ENCODE measurements at places on chromosomes 3 and 15.
A peak's percentile ranks its signal among the peaks of the same experiment; 100 is the strongest.

DNA sequence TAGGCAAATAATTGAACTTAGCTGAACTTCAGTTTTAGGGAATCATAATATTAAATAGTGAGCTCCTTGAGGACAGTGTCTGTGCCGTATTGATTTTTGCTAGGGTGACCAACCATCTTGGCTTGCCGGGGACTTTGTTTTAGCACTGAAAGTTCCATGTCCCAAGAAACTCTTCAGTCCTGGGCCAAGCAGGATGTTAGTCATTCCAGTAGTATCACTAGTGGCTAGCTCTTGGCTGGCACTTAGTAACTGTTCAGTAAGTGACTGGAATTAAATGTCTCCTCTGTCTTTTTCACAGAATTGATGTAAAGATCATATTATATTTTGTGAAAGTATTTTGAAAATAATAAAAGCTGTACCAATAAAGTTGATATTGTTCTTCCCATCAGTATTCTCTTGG is 42.3 kb downstream of the RSRC1 start:
- DNase-seq, result no peak

DNA sequence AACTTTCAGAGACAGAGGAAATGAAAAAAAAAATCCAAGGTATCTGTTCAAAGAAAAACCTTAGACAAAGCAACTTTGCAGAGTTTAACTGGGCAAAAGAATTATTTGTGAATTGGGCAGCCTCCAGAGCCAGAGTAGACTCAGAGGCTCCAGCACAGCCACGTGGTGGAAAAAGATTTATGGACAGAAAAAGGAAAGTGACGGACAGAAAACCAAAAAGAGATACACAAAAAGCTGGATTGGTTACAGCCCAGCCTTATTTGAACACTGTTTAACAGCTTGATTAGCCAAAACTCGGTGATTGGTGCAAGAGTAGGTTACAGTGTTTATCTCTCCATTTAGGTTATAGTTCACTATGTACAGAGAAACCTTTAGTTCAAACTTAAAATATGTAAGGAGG is 23.7 kb upstream of the GPD1L start:
- no peak for DNase-seq

DNA sequence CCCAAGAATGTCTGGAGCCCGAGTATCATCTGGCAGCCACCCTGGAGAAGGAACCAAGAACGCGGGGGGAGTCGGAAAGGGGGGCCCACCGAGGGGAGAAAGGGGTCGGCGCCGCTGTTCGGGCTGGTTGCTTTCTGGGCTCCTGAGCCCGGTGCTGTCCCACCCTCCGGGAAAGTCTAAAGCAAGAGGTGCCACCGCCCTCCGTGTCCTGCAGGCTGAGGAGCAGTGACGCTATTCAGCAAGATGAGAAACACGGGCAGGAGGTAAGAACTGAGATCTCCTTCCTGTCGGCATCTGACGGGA is 234.8 kb downstream of the XXYLT1 start:
- DNase-seq, result no peak

DNA sequence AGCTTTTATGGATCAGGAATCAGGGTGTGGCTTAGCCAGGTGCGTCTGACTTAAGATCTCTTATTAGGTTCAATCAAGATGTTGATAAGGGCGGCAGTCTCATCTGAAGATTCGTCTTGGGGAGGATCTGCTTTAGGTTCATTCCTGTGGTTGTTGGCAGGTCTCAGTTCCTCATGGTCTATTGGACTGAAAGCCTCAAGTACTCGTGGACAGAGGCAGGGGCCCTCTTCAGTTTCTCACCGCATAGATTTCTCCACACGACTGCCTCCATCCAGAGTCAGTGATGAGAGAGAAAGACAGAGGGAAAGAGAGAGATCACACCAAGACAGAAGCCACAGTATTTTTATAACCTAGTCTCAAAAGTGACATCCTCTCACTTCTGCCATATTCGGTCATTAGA is 9.4 kb downstream of the MEX3B start:
- DNase-seq, result no peak

GRCh38 chr3:114809668-114810413 is 337.2 kb downstream of the ZBTB20 start:
- DNase-seq, result no peak

- DNase-seq, result no peak
These were observed 42.5 kb upstream of the MME start for GRCh38 chr3:155037508-155038202.

- peak; percentile 5 for DNase-seq
These were observed 5.1 kb upstream of the SLC25A38 start for GRCh38 chr3:39378088-39378487.

DNA sequence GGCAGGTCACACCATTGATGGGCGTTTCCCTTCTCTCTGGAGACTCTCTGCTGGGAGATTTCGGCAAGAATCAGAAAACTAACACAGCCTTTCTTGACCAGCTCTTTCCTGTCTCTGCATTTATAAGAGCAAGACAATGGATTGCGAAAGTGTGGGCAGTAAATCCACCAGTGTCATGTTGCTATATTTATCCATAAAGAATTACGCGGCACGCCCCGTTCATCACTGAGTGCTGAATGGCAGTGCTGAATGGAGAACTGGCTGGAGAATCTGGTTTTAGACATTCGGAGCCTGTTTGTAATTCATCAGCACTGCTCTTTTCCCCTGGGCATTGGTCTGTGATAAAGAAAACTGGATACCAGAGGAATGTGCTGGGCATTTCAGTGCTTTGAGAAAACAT is 2.0 kb upstream of the CEMIP start:
- DNase-seq, result no peak

GRCh38 chr3:32685543-32686185 is 676 bp downstream of the CNOT10 start:
- DNase-seq, result no peak

DNA sequence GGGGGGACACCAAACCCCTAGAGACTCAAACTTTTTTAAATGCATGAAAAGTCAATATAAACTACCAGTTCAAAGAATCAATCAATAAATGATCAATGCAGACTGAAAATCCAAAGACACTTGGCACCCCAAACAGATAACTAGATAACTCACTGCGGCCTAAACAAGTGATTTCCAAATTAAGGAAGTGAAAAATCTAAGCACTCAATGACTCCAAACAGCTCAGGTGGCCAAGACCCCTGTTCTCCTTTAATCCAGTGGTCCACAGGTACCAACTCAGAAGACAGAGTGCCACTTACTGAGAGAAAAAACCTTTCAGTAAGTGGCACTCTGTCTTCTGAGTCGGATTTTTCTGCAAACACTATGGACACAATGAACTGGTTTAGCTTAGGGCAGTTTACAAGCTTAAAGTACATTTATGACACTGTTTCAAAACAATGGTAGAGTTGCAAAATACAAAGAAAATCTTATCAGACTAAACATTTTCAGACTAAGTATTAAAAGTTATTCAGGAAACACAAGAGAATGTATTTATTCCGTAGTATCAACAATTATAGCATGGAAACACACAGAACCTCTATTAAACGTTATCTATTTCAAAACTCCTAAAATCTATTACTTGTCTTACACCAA is 4.7 kb downstream of the DLG1 start:
- no peak for DNase-seq

GRCh38 chr3:56954125-56954524 is 106.3 kb upstream of the SPATA12 start:
- DNase-seq, result no peak

DNA sequence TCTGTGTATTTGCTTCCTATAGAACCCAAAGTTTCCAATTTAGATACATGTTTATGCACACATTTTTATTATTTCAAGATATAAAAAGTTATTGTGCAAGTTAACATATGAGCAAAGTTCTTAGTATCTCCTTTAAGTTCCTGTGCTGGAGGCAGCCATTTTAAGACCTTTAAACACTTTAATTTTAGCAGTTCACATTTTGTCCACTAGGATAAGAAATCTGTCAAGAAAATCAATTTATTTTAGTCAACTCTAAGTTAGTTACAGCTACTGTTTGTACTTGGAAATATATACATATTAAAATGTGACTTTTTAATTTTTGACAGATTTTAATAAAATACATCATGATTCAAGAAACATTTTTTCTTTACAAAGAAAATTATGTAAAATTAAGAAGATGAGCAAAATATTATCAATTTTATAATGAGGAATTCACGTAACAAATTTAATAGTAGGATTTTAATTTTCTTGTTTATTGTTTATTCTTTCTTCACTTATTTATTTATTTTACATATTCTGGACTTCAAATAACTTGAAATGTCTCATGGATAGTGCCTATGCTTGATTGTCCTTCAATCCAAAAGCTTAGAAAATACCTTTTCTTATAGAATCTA is 402.6 kb upstream of the GBE1 start:
- DNase-seq, result no peak

DNA sequence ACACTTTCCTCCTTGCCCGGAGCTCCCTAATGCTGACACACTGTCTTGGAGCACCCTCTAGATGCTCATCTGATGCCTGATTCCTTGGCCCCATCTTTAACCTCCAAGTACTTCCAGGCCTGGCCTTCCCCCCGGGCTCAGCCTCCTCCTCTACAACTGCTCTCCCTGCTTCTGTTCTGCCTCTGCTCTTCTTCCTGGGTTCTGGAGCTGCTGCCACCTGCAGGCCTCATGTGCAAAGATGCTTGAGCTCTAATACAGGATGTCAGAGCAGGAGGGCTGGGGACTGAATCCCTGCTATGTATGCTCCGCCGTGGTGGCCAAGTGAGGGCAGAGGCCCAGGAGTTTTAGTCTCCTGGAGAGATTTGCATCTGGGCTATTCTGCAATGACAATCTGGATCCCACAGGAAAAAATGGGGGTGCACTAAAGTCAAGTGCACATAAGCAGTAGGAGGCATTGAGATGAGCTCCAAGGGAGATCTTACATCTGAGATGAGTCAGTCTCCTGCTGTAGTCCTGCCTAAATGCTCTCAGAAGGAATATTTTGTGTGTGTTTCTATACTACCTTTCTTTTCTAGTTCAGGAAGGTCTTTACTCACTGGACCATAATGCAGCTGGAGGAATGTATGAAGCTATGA is 296.3 kb downstream of the UACA start:
- no peak for DNase-seq

- DNase-seq, result no peak
These were observed 1.3 kb downstream of the MAP2K1 start for GRCh38 chr15:66388043-66388363.

- no peak for DNase-seq
These were observed 5.2 kb upstream of the CDAN1 start for GRCh38 chr15:42742149-42742548.

DNA sequence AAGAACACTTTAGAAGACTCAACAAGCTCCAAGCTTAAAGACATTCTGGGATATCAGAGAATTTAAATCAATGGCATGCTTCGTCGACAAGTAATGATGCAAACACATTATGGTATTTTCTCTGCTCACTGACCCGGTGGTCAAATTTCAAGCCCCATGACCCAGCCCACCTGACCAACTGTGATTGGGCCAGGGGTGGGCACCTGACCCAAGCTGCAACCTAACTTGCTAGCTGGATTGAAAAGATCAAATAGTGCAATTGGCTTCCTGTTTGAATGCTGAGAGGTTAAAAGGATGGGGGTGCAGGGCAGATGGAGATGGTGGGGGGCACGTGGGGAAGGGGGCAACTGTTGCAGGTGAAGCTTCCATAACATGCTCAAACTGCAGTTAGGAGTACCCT is 250.4 kb downstream of the CLSTN2 start:
- DNase-seq, result no peak

- no peak for DNase-seq
These were observed 430.4 kb downstream of the TBL1XR1 start for GRCh38 chr3:176766862-176767261.

GRCh38 chr3:15174953-15175352 is 31.1 kb upstream of the CAPN7 start:
- DNase-seq, result no peak

DNA sequence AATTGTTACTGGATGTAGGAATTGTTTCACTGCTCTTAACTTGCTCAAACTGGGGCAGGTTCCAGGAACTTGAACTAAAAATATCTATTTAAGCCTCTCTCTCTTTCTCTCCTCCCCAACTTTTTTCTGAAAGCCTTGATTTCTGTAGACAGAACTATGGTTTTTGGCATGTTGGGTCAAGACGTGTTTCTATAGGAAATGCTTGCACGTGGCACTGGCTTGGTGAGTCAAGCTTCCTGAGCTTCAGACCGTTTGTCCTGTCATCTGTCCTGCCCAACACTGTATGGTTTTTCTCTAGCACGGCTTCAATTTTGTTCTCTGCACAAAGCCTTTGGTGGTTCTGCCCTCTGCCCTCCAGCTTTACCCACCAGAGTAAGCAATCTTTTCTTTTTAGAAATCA is 13.5 kb downstream of the EAF1 start:
- DNase-seq, result no peak

DNA sequence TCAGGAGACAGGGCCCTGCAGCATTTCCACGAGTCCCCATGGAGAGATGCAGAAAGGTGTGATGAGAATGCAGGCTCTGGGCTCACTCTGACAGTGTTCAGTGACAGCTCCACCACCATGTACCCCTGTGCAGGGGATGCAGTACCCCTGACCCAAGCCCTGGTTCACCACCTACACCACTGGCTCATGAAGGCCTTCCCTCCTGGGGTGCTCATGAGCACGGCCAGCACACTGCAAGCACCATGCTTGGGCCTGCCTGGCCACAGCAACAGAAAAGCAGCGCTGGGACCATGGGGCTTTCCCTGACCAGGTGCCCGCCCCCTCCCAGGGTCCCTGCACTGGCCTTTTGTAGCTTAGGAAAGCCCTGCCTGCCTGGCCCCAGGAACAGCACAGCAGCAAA is 6.2 kb downstream of the CXCR6 start:
- DNase-seq, result no peak

GRCh38 chr3:56612146-56612545 is 55.2 kb downstream of the CCDC66 start:
- no peak for DNase-seq

GRCh38 chr3:65291448-65292125 is 603.8 kb upstream of the ADAMTS9 start:
- no peak for DNase-seq

DNA sequence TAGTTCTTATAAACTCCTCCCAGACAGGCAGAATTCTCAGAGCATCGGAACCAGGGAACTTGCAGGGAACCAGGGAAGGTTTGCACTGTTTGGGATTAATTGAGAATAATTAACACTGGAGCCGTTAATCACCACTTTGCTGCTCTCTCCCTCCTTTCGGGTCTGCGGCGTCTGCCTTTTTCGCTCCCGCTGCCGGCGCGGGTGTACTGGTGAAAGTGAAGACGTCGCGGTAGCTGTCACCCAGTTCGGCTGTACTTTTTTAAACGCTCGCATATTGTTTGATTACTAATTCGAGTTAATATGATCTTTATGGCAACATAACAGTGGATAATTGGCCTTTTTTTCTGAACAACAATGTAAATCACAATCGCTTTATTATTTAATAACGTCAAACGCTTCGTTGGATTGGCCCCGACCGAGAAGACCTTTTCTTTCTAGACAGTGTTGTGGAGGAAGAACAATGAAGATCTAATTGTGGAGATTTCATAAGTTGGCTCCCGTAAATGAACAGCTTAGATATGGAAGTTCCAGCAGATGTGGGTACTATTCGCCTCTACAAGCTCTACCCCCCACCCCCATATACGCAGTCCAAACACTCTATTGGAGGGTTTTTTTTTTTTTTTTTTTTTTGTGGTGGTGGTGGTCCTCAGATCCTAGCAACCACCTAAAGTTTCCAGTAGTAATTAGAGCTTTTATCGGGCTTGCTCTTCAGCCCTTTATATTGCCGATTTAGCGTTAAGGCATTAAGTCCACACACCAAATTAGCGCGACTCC is 12.7 kb downstream of the SOX2 start:
- no peak for DNase-seq

GRCh38 chr3:15592968-15593367 is 8.4 kb downstream of the HACL1 start:
- no peak for DNase-seq

- no peak for DNase-seq
These were observed 310.9 kb upstream of the UMPS start for GRCh38 chr3:124419303-124419702.

GRCh38 chr3:72414481-72415016 is 433.7 kb downstream of the SHQ1 start:
- no peak for DNase-seq
